ENCODE measurements at places on chromosomes 5 and 9.

DNA sequence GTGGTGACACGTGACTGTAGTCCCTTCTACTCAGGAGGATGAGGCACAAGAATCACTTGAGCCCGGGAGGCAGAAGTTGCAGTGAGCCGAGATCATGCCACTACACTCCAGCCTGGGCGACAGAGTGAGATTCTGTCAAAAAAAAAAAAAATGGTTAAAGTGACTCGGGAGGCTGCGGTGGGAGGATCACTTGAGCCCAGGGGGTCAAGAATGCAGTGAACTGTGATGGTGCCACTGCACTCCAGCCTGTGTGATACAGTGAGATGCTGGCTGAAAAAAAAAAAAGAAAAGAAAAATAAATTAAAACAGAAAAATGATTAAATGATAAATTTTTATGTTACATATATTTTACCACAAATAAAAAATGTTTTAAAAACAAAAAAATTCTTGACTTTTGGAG, 51.9 kb downstream of the KLF4 start:
- no peak for DNase-seq

DNA sequence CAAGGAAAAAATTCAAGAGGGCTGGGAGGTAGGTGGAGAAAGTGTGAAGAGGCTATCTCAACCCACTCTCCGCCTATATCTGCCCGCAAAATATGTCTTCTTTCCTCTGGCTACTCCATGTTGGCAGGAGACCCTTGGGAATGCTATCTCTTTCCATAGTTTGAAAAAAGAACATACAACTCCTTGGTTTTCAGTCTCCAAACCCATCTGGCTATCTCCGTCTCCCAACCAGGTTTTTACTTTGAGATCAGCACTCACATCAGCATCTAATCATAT, 109.9 kb upstream of the IFNE start:
- no peak for DNase-seq

GRCh38 chr5:152864447-152864846, 459.4 kb upstream of the NMUR2 start:
- DNase-seq = no peak

DNA sequence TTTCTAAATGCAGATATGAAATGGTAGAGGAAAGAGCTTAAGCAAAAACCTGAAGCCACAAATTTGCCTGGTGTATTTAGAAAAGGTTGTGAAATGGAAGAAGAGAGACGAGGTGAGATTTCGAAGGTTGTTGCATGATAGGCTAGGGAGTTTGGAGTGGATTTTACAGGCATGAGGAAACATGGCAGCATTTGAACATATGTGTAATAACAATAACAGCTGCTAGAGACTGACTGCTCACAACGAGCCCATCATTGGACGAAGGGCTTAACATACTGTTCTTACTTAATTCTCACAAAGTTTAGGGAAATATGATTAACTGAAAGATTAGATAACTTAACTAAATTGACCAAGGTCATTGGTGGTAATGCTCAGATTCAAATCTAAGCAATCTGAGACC, 108.1 kb downstream of the JAKMIP2 start:
- DNase-seq = no peak

GRCh38 chr5:93421987-93422401, 159.0 kb downstream of the NR2F1-AS1 start:
- DNase-seq = no peak

GRCh38 chr9:21077781-21078180, at the start of gene IFNB1:
TSS of gene IFNB1 (minus strand) at chr9:21077942. CDS start at chr9:21077869, 73 bp downstream.
- DNase-seq = no peak

- no peak for DNase-seq
Observed at GRCh38 chr5:158531860-158532259, 567.9 kb downstream of the EBF1 start.

- DNase-seq = no peak
Observed at GRCh38 chr9:18075253-18075952, 398.6 kb upstream of the ADAMTSL1 start.
